Pancreas (tissue), 10 donors: ENCODE measurements at places on chromosomes 16 and 17. TPM values are rescaled to one million over a fixed set of nuclear protein-coding genes. Genes with fewer than 3 reads are reported as not detected.

DNA sequence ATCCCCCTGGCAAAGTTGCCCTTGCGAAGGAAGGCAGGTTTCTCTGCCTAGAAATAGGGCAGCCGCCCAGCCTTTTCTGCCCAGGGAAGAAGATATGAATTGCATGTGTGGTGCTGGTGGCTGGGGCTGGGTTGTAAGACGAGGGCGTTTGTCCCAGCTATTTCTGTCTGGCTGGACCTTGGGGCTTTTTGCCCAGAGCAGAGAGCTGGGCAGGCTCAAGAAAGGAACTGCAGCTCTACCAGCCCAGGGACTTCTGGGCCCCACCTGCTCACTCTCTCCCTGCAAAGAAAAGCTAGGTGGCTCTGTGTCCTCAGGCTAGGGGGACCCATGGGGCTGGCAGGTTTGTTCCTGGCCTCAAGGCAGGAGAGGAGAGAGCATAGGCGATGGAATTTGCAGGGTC, 586 bp downstream of the CACNG1 start:
- H3K27ac ChIP-seq = no peak overlapping the region
- H3K36me3 ChIP-seq = no peaks in the 10 kb centered on the region
- H3K4me1 ChIP-seq = no peaks in the 10 kb centered on the region
- H3K27me3 ChIP-seq = no peaks in the 10 kb centered on the region
- DNase-seq = no peak
- no peak overlapping the region for H3K4me3 ChIP-seq

DNA sequence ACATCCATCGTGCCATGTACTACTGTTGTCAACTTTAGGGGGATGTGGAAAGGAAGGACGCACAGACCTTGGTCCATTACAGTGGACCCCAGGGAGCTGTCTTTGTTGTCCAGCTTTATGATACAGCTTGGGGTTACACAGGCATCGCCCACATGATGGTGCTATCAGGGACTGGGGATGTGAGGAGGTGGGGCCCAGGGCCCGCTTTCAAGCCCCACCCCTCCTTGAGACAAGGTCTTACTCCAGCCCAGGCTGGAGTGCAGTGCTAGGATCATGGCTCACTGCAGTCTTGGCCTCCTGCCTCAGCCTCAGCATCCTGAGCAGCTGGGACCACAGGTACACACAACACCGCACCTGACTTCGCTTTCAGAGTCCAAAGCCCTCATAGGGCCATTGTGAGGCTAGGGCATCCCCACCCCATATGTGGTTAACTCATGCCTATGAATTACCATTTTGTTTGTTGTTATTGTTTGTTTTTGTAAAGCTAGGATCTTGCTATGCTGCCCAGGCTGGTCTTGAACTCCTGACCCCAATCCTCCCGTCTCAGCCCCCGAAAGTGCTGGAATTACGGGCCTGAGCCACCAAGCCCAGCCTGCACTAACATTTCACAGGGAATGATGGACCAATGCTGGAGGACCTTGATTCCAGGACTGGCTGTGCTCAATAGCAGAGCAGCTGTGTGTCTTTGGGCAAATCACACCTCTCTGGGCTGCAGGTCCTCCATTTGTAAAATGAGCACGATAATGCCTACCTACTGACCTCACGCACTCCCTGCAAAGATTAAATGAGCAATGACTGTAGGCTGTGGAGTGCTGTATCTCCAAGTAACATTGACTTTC, 17.2 kb downstream of the ST3GAL2 start:
- no peak overlapping the region for H3K27ac ChIP-seq
- no peak for DNase-seq
- no peaks in the 10 kb centered on the region for H3K36me3 ChIP-seq

DNA sequence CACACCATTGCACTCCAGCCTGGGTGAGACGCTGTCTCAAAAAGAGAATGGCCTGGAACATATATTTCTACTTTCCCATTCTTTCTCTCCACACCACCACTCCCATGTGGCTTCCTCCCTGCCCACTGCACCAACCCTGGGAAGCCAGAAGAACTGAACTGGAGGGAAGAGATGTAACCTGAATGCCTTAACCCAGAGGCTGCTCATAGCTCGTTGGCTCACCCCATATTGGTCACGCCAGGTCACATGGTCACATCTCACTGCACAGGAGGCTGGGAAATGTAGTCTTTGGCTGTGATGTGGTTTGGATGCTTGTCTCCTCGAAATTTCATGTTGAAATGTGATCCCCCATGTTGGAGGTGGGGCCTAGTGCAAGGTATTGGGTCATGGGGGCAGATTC, 5.9 kb upstream of the DNAH17 start:
- H3K27ac ChIP-seq = no peak overlapping the region
- no peaks in the 10 kb centered on the region for H3K36me3 ChIP-seq
- H3K27me3 ChIP-seq = no peaks in the 10 kb centered on the region
- no peaks in the 10 kb centered on the region for H3K4me1 ChIP-seq

DNA sequence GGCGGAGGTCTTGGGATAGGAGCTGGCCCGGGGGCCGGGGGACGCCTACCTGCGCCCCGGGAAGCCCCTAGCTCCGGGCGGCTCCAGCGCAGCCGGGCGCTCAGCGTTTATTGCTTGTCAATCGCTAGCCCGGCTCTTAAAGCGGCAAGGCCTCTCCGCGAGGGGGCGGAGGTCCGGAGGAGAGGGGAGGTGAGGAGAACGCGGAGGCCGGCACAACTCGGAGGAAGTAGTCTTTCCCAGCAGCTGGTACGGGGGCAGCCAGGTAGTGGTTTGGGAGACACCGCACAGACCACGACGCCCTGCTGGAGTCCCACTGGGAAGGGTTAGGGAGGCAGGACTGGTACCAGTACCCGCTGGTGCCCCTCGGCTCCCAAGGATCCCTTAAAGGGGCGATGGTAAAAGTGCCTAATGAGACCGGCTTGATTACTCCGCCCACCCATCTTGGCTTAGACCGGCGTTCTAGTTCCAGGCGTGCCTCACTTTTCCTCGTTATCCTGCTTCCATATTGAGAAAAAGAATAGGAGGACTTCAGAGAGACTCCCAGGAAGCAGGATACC, at the start of gene MPP2:
TSS of gene MPP2 (minus strand) at position 112 of the 557 bp plus-strand sequence. CDS start 3,076 bp downstream, outside the sequence.
- no peak within 1 kb of the TSS for H3K27ac ChIP-seq
- DNase-seq = peak; percentile 85
- no peaks in the 10 kb centered on the region for H3K36me3 ChIP-seq

OR1G1 gene
- polyA plus RNA-seq = not detected

CA7 gene
- not detected for polyA plus RNA-seq
